Kidney capillary endothelial cell (primary cell): ENCODE measurements at places on chromosomes 5 and 9.

GRCh38 chr5:91269198-91269597 is 113.9 kb downstream of the ARRDC3 start:
- DNase-seq, result no peak

- DNase-seq, result no peak
These were observed 9.3 kb downstream of the PAIP1 start for GRCh38 chr5:43547532-43547931.

- DNase-seq, result no peak
These were observed 18.6 kb downstream of the JAKMIP2 start for GRCh38 chr5:147763791-147764525.

- no peak for DNase-seq
These were observed 103.5 kb upstream of the APC start for GRCh38 chr5:112634166-112634565.

GRCh38 chr5:159878988-159879471 is 37.3 kb upstream of the ADRA1B start:
- peak; percentile 23 for DNase-seq

DNA sequence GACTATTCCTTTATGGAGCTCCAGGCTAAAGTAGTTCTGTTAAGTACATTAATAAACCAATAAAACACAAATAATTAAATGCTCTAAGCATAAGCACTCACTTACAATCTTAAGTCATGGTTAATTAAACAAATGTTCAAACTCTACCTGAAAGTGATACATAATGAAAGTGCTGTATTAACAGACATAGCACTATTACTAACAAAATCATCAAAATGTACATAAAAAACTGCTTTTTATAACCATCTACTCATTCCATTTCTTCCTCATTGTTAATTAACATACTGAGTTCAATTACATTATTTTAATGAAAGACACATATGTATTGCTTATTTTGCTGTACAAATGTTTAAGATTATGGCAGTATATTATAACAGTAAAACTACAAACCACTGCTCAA is 107.3 kb downstream of the AP3B1 start:
- DNase-seq, result no peak

DNA sequence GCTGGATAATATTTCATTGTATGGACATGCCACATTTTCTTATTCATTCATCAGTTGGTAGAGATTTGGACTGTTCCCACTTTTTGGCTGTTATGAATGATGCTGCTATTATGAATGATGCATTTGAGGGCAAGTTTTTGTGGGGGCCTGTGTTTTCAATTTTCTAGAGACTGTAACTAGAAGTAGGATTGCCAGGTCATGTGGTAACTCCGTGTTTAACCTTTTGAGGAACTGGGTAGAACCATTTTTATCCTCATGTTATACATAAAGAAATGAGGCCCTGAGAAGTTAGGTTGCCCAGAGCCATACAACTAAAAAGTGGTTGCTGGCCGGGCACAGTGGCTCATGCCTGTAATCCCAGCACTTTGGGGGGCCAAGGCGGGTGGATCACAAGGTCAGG is 22.4 kb upstream of the STRBP start:
- DNase-seq, result no peak

DNA sequence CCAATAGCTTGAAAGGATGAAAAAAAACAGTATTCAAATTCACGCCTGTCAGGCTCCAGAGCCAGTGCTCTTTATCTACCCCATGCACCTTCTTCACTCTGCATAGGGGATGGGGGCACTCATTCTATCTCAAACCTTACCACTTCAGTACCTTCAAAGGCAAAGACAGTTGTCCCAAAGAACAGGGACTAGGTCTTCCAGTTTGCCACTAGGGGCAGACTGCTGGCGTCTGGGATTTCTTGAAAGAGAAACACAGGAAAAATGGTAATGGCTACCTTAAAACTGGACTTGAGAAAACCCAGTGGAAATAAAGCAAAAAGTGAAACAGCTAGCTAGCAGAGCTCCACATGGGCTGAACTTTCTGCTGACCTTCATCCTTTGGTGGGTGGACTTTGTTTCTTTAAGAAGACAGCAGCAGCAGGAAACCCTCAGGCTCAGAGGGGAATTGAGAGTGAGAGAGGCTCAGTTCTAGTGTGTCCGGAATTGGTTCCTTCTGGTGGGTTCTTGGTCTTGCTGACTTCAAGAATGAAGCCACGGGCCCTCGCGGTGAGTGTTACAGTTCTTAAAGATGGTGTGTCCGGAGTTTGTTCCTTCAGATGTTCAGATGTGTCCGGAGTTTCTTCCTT is 41.0 kb upstream of the SLC36A1 start:
- DNase-seq, result no peak

- DNase-seq, result no peak
These were observed 2.4 kb downstream of the ZNF483 start for GRCh38 chr9:111527347-111527746.
